Fibroblast of the aortic adventitia (primary cell): ENCODE measurements at places on chromosomes 4 and X. TPM values are rescaled to one million over a fixed set of nuclear protein-coding genes. Genes with fewer than 3 reads are reported as not detected.

- no peak for DNase-seq
Observed at GRCh38 chr4:68162196-68162595, 32.5 kb upstream of the TMPRSS11F start.

- no peak for DNase-seq
Observed at GRCh38 chr4:168273838-168274237, 44.7 kb downstream of the DDX60 start.

DNA sequence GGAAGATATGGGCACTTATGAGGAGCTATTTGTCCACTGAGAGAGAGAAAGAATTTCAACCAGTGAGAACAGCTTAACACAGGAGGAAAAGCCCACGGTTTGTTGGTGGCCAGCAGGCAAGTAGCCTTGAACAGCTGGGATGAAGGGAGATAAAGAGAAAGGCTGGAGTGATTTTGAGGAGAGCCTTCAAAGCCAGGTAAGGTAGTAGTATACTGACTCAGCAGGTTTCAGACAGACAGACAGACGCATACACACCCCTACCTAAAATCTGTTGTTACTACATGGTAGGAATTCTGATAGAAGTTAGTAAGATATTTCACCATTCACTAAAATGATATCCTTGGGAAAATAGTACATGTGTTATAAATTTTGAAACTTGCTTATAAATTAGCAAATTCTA lies 60.5 kb downstream of the SEC24D start:
- DNase-seq, result no peak

TMPRSS11D gene
- 0.09 TPM in 1 of 2 replicates, not detected in the other for total RNA-seq

- no peak for DNase-seq
Observed at GRCh38 chr4:81348778-81349094, 123.0 kb downstream of the RASGEF1B start.
